CD4-positive, alpha-beta memory T cell (primary cell): ENCODE measurements at places on chromosomes 12 and 14.

GRCh38 chr14:92542766-92543554, 29.4 kb downstream of the RIN3 start:
- no peak for DNase-seq
- no peak overlapping the region for H3K27ac ChIP-seq
- H3K4me1 ChIP-seq = no peaks in the 10 kb centered on the region
- no peak overlapping the region for H3K4me3 ChIP-seq
- no peaks in the 10 kb centered on the region for H3K36me3 ChIP-seq

GRCh38 chr14:75434138-75434889, 6.5 kb downstream of the JDP2 start:
- no peak for DNase-seq
- no peak overlapping the region for H3K4me3 ChIP-seq
- no peaks in the 10 kb centered on the region for H3K36me3 ChIP-seq
- no peaks in the 10 kb centered on the region for H3K4me1 ChIP-seq
- no peak overlapping the region for H3K27ac ChIP-seq

GRCh38 chr12:77943466-77943865, 112.8 kb downstream of the NAV3 start:
- H3K36me3 ChIP-seq = no peaks in the 10 kb centered on the region
- H3K4me1 ChIP-seq = no peaks in the 10 kb centered on the region
- DNase-seq = no peak
- no peaks in the 10 kb centered on the region for H3K27me3 ChIP-seq

DNA sequence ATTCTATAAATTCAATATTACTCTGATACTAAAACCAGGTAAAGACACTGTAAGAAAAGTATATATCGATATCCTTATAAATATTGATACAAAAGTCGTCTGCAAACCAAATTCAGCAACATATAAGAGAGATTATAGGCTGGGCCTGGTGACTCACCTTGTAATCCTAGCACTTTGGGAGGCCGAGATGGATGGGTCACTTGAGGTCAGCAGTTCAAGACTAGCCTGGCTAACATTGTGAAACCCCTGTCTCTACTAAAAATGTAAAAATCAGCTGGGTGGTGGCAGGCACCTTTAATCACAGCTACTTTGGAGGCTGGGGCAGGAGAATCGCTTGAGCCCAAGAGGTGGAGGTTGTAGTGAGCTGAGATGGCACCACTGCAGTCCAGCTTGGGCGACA, 13.5 kb upstream of the TUBA1C start:
- no peak for DNase-seq
- no peak overlapping the region for H3K4me3 ChIP-seq
- H3K27ac ChIP-seq = no peak overlapping the region
- no peaks in the 10 kb centered on the region for H3K4me1 ChIP-seq

- H3K27ac ChIP-seq = no peak overlapping the region
- peaks cover 10% of the 10 kb centered on the region for H3K4me1 ChIP-seq
- H3K4me3 ChIP-seq = no peak overlapping the region
- H3K27me3 ChIP-seq = no peaks in the 10 kb centered on the region
- DNase-seq = peak; percentile 22
These were observed 11.7 kb downstream of the NOC4L start for GRCh38 chr12:132155771-132156572.
